GM10248 (cell line): ENCODE measurements at places on chromosomes 3 and 15.

GRCh38 chr15:36866896-36867295, 233.5 kb downstream of the MEIS2 start:
- DNase-seq = no peak

DNA sequence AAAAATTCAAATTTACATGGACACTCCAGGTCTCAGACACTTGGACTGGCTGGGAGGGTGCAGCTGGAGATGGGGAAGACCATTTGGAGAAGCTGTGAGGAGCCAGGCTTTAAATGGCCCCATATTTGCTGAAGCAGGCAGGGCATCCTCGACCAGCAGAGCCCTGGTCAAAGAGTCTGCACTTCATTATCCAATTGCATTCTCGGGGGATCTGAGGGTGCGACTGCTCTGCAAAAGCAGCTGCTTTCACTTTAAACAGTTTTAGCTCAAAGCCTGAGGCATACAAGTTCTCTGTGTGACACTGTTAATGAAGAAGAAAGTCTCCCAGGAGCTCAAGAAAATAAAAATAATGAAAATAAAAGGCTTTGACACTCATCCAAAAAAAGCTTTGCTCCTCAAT, 98.0 kb upstream of the SLC25A36 start:
- no peak for DNase-seq

DNA sequence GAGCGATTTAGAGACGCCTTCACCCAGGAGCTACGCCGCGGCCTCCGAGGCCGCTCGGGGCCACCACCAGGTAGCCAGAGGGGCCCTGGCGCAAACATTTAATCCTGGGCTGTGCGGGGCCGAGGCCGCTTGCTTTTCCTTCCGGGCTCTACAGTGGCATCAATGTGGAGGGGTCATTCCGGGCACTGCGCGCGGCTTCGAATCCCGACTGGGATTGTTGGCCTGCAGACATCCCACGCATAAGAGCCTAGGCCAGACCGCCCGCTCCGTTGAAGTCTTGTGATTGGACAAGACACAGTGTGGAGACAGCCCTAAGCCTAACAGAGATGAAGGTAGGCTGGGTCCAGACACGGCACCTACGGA, 568 bp upstream of the NCBP2 start:
- no peak for DNase-seq

DNA sequence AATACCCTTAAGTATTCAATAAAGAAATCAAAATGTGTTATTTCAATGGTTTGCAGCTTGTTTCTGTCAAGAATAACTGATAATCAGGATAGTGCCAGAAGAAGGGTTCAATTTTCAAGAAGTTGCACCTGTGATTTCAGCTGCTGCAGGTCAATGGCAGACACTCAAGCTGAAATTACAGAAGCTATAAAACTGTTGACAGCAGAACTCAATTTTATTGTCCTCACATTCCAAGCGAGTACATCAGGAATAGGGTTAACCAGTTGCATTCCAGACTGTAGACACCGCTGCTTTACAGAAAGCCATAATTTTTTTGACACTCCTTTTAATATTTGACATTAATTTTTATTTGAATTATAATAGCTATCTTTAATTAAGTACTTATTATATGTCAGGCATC, 364.1 kb downstream of the CGGBP1 start:
- DNase-seq = no peak

DNA sequence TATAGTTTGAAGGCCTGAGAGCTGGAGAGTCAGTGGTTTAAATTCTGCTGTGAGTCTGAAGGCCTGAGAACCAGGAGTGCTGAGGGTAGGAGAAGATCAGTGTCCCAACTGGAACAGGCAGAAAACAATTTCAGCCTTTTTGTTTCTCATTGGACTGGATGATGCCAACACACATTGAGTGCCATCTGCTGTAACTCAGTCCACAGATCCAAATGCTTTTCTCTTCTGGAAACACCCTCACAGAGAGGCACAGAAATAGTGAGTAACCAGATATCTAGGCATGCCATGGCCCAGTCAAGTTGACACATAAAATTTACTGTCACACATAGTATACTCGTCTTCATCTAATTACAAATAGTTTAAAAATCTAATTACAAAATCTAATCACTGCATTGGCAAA, 100.8 kb downstream of the NEO1 start:
- DNase-seq = no peak

DNA sequence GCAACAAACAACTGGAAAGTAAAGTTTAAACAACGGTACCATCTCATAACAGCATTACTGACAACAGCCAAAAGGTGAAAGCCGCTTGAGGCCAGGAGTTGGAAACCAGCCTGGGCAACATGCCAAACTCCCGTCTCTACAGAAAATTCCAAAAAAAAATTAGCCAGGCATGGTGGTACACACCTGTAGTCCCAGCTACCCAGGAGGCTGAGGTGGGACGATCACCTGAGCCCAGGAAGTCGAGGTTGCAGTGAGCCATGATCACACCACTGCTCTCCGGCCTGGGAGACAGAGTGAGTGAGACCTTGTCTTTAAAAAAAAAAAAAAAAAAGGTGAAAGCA, 4.4 kb downstream of the TNK2 start:
- no peak for DNase-seq

GRCh38 chr3:160574636-160575035, 9.3 kb upstream of the KPNA4 start:
- DNase-seq = no peak

DNA sequence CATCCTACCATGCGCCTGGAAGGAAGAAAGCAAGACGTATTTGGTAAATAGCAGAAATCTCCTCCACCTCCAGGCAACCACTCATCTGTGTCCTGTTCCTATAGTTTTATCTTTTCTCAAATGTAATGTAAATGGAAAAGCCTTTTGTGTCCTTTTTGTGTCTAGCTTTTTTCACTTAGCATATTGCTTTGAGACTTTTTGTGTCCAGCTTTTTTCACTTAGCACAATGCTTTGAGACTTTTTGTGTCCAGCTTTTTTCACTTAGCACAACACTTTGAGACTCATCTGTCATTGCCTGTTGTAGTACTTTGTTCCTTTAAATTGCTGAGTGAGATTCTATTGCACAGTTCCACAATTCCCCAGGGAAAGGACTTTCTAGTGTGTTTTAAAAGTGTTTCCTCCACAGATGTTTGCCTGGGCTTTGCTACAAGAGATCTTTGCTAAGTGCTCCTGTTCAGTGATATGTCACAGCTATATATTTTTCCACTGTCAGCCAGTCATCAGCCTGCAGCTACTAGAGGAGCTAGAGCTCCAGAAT, 27.9 kb upstream of the MUC13 start:
- DNase-seq = no peak

GRCh38 chr3:42662037-42662812, 8.7 kb downstream of the ZBTB47 start:
- DNase-seq = peak; percentile 17

DNA sequence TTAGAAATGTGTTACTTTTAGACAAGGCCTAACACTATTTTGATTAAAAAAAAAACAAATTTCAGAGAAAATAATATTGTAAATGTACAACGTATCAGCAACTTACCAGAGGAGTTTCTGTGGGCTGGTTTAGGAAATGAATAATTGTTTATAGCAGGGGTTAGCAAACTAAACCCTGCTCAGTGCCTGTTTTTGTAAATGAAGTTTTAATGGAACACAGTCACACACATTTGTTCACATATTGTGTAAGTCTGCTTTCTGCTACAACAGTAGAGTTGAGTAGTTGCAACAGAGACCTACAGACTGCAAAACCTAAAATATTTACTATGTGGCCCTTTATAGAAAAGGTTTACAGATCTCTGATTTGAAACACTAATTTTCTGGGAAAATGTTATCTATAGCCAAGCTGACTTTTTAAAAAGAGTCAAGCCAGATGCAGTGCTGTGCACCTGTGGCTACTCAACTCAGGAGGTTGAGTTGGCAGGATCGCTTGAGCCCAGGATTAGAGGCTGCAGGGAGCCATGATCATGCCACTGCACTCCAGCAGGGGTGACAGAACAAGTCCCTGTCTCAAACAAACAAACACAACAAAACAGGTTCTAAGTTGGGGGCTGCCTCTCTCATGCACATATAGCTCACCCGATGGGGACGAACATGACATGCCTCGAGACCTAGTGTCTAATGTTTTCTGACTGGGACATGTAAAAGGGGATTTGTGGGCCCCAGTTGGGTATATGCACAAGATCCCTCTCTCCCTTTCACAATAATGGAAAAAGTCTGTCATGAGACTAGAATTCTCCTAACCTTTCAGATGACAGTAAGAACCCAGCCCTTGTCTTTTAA, 182.5 kb downstream of the TNIK start:
- no peak for DNase-seq

- no peak for DNase-seq
Measured at GRCh38 chr3:59895972-59896371, 846.1 kb upstream of the CFAP20DC start.

GRCh38 chr3:5657106-5657505, 469.6 kb downstream of the EDEM1 start:
- no peak for DNase-seq

DNA sequence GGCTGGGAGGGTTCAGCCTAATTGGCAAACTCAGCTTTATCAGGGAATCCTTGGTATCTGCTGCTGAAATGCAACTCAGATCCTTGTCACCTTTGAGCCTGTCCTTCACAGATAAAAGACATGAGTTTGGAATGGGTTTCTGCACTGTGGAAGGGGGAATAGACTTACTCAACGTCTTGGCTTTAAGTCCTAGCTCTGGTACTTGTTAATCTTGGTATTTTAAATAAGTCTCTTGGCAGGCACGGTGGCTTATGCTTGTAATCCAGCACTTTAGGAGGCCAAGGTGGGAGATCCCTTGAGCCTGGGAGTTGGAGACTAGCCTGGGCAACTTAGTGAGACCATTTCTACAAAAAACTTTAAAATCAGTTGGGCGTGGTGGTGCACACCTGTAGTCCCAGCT, 55.1 kb upstream of the ATOSA start:
- no peak for DNase-seq

GRCh38 chr3:130093741-130094391, 12.2 kb downstream of the ALG1L2 start:
- peak; percentile 54 for DNase-seq

GRCh38 chr3:31713816-31714215, 181.1 kb downstream of the STT3B start:
- DNase-seq = no peak

DNA sequence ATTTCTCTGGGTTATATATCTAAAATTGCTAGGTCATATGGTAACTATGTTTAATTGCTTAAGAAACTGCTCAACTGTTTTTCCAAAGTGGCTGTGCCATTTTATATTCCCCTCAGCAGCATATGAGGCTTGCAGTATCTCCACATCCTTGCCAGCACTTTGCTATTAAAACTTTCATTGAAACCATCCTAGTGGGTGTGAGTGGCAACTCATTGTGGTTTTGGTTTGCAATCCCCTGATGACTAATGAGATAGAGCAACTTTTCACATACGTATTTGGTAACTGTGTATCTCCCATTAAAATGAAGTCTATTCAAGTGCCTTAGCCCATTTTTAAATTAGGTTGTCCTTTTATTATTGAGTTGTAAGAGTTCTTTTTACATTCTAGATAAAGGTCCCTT, 17.3 kb downstream of the KPNA1 start:
- DNase-seq = peak; percentile 26

GRCh38 chr15:72491768-72492167, 17.6 kb downstream of the ARIH1 start:
- DNase-seq = no peak

DNA sequence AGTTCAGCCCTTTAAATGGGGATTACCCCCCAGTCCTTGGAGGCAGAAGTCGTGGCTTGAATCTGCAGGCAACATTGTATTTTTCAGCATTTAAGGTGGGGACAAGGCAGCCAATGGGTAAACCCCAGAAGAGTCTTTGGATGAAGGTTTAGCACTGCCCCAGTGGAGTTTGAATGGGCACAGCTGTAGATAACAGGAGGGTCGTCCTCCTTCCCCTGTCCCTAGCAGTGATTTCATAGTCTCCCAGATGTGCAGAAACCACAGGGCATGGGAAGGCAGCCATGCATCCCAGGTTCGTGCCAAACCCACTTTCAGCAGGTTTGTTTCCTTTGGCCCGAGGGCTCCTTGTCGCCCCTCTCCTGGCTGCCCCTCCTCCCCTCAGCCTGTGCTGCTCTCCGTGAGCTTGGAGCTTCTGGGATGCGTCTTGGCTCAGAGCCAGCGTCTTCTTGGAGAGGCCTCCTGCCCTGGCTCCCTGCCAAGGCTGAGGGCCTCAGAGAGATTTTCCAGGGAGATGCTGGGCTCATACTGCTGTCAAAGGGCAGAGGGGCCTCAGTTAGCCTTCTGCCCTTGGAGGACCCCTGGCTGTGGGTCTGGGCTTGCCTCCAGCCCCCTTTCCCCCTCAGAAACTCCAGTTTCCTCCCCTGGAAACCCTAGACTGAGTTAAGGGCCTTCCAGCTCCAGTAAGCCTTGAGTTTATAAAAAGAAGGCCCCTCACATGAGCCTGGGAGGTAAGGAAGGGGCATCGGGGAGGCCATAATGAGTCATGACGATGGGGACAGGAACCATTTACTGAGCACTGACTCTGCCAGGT, 48.9 kb upstream of the POLG start:
- DNase-seq = no peak

- no peak for DNase-seq
Measured at GRCh38 chr3:35679409-35680080, 40.2 kb downstream of the ARPP21 start.
